ENCODE measurements at places on chromosomes 2 and 18.

GRCh38 chr2:35172687-35173086, 1182.9 kb upstream of the CRIM1 start:
- no peak for DNase-seq

DNA sequence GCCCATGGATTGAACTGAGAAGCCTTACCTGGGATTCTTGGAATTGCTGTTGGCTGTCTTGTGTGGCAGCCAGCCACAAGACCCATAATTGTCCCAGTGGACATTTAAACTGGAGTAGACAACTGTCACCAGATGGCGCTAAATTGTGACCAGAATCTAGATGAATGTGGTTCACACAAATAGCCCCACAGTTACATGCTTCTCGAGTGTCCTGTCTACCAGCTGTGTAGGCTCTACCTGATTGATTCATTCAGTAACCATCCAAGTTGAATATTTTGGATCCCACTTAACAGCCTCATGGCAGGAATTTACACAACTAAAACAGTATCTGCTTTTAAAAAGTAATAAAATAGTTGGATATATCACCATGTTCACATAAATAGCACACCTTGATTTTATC, 73.2 kb downstream of the MAP4K4 start:
- peak; percentile 31 for DNase-seq

GRCh38 chr2:8652774-8653426, 29.0 kb upstream of the ID2 start:
- DNase-seq = no peak

GRCh38 chr2:74646834-74647482, 1.2 kb downstream of the M1AP start:
- DNase-seq = no peak

- no peak for DNase-seq
Measured at GRCh38 chr2:238790833-238791230, 57.1 kb upstream of the TWIST2 start.

DNA sequence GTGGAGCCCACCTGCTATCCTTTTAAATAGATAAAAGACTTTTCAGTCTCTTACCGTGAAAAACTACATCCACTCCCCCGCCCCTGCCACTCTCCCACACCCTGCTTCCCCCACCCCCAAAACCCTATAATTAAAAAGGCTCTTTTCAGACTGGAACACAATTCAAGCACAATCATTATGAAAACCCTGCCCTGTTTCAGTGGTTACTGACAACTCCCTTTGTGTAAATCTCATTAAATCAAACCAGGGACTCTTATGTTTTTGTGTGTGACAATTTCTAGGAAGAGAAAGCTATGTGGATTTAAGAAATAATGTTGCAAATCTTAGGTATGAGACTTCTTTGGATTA, 21.0 kb upstream of the ZNF532 start:
- no peak for DNase-seq

- DNase-seq = no peak
Measured at GRCh38 chr2:172200495-172201085, 97.9 kb upstream of the DLX2 start.

DNA sequence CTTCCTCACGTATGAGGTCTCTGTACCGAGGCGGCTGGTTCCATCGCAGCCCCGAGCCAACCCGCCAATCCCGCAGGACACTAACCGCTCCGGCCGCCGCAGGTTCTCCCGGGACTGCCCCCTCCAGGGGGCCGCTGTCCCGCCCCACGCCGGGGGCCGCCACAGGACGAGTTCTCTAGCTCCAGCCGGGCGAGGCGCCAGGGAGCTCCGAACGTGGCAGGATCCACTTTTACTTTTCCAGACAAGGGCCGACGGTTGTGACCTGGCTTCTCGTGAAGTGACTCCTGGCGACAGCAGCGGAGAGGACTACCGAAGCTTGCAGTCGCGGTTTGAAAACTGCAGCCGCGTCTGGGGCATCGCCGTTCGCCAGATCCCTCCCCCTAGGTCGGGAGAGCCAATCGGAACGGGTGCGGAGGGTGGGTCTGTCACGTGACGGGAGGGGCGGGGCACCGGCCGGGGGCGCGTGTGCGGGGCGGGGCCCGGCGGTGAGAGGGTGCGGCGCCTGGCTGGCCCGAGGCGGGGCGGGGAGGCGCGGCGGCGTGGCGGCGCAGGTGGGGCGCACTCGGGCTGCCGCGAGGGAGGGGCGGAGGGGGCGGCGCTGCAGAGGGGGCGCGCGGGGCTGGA, at the start of gene STK17B:
STK17B (minus strand) TSS at position 331 of the 624 bp plus-strand sequence. CDS start 8,195 bp downstream, outside the sequence.
- DNase-seq = peak; percentile 85

- DNase-seq = no peak
Measured at GRCh38 chr2:156300337-156300736, 32.2 kb downstream of the NR4A2 start.

DNA sequence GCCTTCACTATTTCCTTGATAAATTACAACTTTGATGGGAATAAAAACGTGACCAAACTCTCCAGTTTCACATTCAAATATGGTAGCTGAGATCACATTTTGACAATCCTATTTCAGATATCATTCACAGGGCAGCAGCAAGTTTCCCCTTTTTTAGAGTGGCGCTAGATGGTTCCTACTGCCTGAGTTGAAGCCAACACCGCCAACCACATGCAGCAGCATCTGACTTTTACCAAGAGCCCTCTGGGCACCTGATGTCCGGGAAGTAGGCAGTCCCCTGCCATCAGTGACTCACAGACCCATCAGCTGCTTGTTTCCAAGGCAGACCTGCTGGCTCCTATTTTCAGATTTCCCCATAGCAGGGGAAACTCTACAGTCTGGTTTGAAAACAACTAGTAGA, 4.0 kb upstream of the MREG start:
- DNase-seq = no peak

DNA sequence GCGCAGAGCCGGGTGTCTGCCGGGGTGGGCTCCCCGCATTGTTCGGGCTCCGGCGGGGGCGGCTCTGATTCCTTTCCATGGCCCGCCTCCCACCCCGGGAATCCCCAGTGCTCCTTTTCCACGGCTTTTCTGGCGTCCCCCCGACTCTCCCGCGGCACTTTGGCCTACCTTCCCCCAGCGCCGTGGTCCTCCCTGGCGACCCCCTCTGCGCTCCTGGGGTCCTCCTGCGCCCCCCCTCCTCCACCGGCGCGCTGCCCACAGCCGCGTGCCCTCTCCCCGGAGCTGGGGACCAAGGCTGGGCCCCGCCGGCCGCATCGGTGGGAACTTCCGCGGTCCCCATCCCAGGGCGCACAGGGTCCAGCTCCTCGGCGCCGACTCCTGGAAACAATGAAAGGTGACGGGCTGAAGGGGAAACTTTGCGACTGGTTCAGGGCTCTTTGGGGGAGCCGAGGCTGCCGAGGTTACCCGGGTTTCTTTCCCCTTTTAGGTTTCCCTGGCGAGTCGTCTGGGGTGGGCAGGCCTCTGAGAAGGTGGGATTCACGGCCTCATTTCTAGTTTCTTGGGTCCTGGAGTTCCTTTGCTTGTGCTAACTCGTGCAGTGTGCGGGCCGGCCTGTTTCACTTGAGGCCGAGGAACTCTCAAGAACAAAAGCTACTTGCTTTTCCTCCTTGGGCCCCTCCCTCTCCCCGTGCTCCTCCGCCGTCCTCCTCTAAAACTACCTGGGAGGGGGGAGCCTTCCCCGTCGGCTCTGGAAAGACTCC, 2.2 kb downstream of the TGIF1 start:
- no peak for DNase-seq

- no peak for DNase-seq
Measured at GRCh38 chr2:239717706-239718105, 307.4 kb downstream of the NDUFA10 start.
